Esophagus squamous epithelium (tissue), 5 donors: ENCODE measurements at places on chromosomes 7 and 10.

GRCh38 chr7:8536431-8536830 lies 103.0 kb downstream of the NXPH1 start:
- no peak for DNase-seq

GRCh38 chr10:73854310-73854709 lies 20.0 kb downstream of the CAMK2G start:
- no peak for DNase-seq

GRCh38 chr7:44381494-44382220 lies 56.3 kb upstream of the CAMK2B start:
- no peak for DNase-seq

DNA sequence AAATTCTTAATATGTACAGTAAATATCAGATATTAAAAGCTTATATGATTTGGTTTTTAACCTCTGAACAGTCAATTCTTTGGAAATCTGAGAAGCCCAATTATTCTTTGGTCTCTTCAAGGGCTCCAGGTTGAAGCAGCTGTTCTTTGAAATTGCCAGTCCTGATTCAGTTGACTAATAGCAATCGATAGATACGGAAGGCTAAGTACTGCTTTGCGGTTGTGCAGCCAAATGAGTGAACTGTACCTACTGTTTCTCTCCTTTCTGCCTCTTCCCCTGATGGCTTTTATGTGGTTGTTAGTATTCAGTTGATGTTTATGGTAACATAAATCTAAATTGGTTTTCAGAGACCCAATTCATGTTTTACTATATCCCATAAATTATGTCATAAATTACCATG lies 103.1 kb upstream of the RPA3 start:
- DNase-seq, result no peak

- no peak for DNase-seq
Observed at GRCh38 chr7:25037325-25037724, 57.3 kb upstream of the OSBPL3 start.

- DNase-seq, result no peak
Observed at GRCh38 chr7:3995187-3995586, 686.9 kb upstream of the FOXK1 start.

GRCh38 chr7:77674878-77675277 lies 21.4 kb upstream of the RSBN1L start:
- DNase-seq, result no peak

- DNase-seq, result no peak
Observed at GRCh38 chr7:7207876-7208275, 25.5 kb downstream of the C1GALT1 start.

DNA sequence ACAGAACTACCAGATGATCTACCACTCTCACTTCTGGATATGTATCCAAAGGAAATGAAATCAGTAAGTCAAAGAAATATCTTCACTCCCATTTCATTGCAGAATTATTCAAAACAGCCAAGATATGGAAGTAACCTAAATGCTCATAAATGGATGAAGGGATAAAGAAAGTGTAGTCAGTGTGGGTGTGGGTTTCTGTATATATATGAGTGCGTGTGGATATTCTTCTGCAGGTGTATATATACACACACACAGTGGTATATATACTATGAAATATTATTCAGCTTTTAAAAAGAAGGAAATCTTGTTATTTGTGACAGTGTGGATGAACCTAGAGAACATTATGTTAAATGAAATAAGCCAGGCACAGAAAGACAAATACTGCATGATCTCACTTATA lies 48.7 kb downstream of the IMMP2L start:
- DNase-seq, result no peak

DNA sequence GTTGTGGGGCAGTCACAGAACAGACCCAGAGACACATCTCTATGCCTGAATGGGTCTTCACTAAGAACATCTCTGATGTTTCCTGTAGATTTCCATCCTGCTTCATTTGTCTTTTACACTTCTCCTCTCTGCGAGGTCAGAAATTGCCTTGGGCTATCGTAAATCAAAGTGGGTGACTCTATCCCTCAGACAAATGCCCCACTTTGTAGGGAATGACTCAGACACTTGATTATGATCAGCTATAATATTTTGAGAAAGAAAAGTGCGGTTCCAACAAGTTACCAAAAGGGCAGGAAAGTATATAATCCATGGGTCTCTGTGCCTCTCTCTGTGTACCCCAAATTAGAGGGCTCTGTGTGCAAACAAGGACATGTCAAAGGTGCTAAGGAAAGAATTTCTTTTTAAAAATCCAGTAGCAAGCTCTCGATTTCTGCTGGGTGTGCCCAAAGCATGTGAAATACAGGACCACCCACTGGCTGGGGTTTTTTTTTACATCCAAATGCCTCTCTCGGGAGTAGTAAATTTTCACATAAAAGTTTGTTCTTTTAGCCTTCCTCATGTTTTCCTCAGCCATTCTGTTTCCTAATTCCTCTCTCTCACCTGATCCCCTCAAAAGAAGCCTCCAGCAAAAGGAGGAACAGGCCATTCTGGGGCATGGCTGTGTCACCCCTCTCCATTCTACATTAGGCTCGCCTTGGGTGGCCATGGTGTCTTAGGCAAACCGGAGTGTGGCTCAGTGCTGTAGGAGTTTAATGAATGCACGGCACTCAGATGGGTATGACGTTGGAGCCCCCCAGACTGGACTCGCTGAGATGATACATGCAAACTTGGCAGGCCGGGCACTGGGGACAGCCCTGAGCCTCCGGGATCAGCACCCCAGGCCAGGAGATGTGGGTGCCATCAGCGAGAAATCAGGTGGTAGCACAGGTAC lies 6.3 kb upstream of the OPN4 start:
- DNase-seq, result no peak

DNA sequence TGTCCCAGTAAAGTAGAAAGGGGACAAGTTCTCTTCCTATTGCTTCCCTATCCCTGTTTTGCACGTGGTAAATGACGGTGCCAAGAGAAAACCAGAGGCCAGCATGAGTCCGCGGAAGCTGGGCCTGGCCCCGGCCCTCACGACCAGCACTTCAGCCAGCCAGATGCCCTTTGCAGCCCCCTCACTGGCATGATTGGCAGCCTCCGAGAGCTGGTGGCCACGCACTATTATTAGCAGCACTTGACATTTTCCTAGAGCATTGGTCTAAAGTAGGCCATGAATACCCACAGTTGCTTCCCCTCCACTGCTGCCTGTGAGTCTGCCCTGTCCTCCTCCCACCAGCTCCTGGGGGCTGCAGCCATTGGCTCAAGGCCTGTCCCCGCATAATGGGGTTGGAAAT lies 369.1 kb downstream of the PLXNA4 start:
- no peak for DNase-seq

GRCh38 chr7:72403458-72404076 lies 8.6 kb downstream of the CALN1 start:
- DNase-seq, result no peak

DNA sequence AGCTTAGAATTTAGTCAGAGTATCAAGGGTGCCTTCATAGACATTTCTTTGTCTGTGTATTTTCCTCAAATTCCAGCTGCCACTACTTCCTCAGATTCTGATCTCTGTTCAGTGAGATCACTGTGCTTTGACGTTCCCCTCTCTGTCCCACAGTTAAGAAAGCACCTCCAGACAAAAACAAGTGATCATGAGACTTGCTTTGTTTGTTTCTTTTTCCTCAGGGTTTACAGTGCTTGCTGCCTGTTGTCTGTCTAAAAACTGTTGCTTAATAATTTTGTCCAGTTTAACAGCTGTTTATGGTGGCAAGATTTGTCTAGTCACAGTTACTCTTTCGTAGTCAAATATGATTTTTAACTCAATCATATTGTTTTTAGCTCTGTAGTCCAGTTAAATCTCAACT lies 29.1 kb downstream of the TRUB1 start:
- DNase-seq, result no peak

DNA sequence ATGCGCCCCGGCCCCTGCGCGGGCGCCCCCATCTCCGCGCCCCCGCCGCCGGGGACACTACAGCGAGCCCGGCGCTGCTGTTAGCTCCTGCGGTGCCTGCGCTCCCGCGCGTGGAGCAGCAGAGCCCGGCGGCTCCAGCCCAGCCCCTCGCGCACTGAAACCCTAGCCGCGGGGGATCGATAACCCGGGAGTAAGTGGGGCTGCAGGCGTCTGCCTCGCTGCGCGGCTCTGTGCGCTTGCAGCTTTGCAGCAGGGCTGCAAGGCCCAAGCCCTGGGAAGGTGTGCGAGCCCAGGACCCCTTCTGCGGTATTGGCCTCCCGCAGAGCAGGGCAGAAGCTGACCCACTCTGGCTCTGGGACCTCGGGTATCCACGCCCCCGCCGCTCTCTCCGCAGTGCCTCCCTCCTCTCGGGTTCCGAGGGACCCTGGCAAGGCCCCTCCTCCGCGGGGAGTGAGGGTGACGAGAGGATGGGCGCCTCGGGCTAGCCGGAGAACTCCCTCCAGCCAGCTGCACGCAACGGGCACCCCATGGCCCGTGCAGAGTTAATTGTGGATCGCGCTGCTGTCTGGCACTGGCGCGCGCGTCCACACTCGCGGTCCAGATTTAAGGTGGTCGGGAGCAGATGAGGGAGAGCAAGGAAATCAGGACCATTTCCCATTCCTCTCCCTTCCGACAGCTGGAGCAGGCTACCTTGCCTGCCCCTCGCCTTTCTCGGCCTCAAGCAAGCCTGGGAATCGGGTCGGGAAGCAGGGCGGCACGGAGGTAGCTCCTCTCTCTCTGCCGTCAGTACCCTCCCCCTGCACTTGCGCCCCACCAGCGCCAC lies 2.1 kb downstream of the SHH start:
- DNase-seq, result no peak

DNA sequence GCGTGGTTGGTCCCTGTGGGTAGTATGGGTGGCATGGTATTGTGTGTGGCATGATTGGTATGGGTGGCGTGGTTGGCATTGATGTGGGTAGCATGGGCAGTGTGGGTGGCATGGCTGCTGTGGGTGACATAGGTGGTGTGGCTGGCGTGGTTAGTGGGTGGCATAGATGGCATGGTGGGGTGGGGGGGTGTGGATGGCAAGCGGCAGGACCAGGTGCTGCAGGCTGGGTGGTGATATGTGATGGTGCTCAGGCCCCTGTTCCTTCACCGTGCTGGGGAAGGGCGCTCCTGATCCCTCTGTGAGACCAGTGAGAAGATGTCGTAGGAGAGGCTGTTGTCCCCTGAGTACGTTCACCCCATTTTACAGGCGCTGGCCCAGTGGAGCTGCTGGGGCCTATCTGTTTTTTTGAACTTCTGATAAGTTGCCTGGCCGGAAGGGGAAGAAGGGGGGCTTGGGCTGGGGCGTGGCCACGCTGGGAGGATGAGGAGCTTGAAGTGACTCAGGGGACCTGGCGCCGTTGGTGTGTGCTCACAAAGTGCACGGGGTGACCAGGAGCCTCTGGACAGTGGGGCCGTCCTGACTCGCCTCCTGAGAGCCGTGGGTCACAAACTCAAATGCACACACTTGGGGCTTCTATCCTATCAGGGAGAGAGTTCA lies 17.5 kb downstream of the INPP5A start:
- DNase-seq, result peak; percentile 33

GRCh38 chr10:72525277-72525676 lies 100.6 kb downstream of the MICU1 start:
- no peak for DNase-seq

DNA sequence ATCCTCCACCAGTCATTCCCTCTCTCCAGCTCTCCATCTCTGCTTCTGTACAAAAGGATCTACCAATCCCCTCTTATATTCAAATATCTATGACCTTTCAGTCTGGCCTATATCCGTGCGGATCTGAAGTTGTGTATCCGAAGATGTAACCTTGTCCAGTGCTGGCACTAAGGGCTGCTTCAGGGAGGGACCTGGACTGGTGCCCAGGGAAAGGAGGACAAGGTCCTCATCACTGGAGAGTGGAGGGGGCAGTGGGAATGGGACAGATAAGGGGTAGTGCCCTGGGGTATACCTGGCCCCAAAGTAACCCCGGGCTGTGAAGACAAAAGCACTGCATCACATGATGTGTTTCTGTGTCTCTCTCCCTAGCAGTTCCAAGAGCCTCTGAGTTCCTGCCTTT lies 1.8 kb downstream of the TMEM225B start:
- DNase-seq, result no peak

- DNase-seq, result no peak
Observed at GRCh38 chr10:58618158-58618676, 105.5 kb downstream of the BICC1 start.

DNA sequence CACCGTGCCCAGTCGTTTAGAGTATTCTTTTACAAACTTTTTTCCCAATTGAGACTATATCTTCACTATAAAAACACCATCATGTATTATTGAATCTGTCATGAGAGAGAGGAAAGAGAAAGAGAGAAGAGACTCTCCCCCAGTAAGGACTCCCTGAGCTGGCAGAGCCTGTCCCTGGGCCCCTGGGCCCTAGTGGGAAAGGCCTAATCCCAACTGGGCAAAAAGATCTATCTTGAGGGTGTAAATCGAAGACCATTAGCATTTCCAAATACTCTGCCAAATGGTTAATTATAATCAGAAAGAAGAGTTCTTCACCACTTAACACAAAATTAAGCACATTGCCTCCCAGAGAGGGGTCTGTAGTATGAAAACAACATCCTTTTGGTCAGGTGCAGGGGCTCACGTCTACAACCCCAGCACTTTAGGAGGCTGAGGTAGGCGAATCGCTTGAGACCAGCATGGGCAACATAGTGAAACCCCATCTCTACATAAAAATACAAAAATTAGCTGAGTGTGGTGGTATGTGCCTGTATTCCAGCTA lies 108.2 kb downstream of the SKIDA1 start:
- DNase-seq, result no peak

GRCh38 chr10:92914478-92915325 lies 66.4 kb downstream of the EXOC6 start:
- DNase-seq, result no peak

- DNase-seq, result no peak
Observed at GRCh38 chr7:103694304-103694703, 248.3 kb upstream of the SLC26A5 start.

GRCh38 chr10:92972886-92973285 lies 87.7 kb upstream of the CYP26C1 start:
- DNase-seq, result no peak

DNA sequence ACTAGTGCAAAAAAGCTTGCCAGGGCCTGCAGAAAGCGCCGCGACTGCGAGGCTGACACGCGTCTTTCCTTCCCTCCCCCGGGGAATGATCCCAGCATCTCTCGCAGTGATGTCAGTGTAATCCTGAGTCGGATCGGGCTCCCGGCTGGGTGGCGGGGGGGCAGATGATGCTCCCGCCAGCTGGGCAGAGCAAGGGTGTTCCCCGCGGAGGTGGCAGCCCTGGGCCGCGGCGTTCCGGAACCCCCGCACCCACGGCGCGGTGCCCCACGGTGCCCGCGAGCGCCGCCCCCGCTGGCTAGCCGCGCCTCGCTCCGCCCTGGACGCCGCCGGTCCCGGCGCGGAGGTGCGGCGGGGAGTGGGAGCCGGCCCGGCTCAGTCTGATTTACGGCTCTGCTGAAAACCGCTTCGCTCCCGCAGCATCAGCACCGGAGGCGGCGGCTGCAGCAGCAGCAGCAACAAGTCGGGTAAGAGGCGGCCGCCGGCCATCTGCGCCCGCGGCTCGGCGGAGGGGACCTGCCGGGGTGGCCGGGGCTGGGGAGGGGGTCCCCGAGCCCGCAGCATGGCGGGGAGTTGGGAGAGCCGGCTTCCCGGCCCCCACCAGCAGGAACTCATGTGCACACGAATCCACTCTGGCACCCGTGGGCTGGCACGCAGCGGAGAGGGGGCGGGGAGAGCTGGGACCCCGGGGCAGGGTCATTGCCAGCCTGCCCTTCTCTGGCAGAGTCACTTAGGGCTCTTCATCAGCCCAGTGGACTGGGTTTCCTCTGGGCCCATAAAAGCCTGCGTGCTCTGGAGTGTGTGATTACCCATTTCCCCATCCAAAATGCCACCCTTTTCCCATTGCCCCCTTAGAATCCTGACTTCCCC lies at the start of gene ZNF365:
TSS of gene ZNF365 (plus strand) at position 375 of the 867 bp plus-strand sequence. CDS start 1,825 bp downstream, outside the sequence.
- DNase-seq, result no peak
